ENCODE measurements at places on chromosomes 12 and 14. TPM values are rescaled to one million over a fixed set of nuclear protein-coding genes. Genes with fewer than 3 reads are reported as not detected.

KRT75 gene
- total RNA-seq, result not detected

DNA sequence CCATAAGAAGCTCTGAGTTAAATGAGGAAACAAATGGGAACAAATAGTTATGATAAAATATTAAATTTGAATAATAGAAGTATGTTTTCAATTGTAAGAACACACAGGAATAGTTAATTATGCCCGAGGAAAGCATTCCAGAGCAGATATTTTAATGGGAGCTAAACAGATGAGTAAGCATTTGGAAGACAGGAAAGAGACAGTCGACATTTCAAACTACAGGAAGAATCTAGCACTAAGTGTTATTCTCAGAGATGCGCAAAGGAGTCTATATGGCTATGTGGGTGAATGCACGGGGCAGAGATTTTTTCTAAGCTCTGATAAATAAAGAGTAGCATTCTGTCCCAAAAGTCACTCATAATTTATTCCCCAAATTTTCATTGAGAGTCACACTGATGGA is 64.5 kb upstream of the SSTR1 start:
- no peak for DNase-seq

GRCh38 chr12:78392918-78393317 is 471.7 kb upstream of the SYT1 start:
- DNase-seq, result no peak

DNA sequence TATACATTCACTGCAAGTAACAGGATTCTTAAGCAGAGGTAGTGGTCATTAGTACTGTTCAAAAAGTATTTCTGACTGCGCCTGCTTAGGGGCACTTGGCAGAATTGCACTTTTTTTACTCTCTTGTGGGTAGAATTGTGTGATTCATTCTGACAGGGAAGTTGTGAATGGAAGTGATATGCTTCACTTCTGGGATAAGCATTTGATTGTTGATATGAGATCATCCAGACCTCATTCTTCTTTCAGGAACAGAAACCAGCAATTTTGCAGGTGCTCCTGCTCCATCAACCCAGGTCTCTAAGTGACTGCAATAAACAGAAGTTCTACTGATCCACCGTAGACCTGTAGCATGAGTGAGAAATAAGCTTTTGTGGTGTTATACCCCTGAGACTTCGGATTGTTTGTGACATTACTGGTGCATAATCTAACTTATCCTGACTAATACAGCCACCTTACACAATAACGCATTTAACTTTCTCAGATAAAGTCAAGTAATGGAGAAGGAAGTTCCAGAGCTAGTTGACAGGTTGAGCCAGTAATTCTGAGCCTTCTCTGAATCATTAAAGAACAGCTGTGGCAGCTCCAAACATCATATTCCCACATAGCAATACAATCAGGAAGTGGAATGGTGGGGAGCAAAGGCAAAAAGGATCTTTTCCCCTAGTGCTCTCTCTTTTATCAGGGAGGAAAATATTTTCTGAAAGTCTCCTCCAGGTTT is 387.9 kb downstream of the SYT1 start:
- no peak for DNase-seq

DNA sequence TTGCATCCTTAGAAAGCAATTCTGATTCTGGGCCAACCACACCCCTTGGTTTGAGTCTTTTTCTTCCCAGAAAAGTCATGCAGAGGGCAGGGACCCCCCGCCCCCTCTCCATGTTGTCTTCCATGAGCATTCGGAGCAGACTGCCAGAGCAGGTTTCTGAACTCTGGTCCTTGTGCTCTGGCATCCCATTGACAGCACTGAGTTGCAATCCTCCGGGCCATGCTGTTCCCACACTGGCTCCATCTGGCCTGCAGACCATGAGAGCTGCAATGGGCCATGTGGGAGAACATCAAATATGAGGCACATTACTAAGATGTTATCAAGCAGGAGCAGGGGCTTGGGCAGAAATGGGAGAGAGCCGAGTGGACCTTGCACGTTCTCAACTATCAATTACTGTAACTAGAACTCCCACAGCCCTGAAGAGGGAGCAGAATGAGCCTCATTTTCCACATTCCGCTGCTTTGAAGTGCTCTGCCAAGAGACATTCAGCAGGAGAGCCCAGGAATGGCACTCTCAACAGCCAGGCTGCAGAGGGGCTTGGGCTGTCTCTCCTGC is 157.4 kb downstream of the STXBP6 start:
- no peak for DNase-seq

KLC1 gene
- 253 TPM for total RNA-seq

DNA sequence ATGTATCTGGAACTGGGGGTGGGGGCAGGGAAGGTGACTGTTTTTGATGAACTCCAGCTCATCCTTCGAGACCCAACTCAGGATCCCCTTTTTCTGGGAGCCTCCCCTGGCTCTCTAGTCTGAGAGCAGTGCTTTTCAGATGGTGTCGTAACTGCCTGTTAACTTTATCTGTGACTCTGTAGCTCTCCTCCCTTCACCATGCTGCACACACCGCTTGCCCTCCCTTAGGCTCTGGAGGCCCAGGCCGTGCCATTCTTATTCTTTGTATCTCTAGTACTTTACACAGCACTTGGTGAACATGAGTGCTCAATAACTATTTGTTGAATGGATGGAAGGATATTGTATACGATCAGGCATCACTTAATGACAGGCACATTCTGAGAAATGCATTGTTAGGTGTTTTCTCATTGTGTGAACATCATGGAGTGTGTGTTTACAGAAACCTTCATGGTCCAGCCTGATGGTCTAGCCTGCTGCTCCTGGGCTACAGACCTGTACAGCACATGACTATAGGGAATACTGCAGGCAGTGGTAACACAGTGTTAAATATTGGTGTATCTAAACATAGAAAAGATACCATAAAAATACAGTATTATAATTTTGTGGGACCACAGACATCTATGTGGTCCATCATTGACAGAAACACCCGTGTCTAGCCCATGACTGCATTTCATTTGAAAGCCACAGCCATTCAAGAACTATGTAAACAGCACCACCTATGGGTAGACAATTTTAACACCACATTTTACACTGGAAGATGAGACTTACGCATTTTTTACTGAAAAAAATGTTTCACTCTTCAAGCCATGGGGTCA is 91.8 kb downstream of the EML1 start:
- peak; percentile 45 for DNase-seq

DNA sequence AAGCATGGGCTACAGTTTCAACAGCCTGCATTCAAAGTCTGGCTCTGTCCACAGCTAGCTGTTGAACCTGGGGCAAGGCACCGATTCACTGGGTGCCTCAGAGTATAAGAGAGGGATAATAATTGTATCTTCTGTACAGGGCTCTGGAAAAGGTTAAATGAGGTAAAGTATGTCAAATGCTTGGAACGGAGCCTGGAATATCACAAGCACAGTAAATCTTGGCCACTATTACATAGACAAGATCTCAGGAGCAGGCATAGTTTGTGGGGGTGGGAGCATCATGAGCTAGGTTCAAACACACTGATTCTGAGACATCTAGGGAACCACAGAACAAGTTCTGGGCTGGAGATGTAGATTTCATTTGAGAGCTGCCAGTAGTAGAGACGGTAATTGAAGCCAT is 203.7 kb upstream of the NUDT4 start:
- no peak for DNase-seq

- no peak for DNase-seq
These were observed 21.8 kb downstream of the MGAT4C start for GRCh38 chr12:86234316-86234855.

- DNase-seq, result no peak
These were observed 15.8 kb downstream of the TSPAN8 start for GRCh38 chr12:71142016-71142415.

GRCh38 chr12:11827091-11828061 is 177.9 kb downstream of the ETV6 start:
- no peak for DNase-seq

GRCh38 chr12:50120521-50120920 is 8.5 kb downstream of the COX14 start:
- no peak for DNase-seq

- no peak for DNase-seq
These were observed 491.7 kb upstream of the LMO3 start for GRCh38 chr12:17097674-17098073.
